ENCODE measurements at places on chromosomes 12 and 14.

DNA sequence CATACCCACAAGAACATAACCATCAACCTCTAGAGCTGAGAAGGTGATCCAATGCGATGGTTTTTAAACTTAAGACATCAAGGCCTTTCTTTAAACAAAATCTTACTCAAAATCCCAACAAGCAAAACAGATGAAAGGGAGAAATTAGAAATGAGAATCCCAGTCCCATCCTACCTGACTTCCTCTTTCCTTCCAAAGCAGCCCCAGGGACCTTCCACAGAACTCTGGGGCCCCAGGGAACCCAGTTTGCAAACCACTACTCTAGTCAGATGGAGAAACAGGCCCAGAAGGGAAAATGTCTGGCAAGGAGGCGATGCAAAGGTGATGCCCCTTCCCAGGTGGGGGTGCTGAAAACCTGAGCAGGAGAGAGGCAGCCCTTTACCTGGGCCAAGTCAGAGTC, 29.0 kb upstream of the CMKLR1 start:
- DNase-seq, result no peak

DNA sequence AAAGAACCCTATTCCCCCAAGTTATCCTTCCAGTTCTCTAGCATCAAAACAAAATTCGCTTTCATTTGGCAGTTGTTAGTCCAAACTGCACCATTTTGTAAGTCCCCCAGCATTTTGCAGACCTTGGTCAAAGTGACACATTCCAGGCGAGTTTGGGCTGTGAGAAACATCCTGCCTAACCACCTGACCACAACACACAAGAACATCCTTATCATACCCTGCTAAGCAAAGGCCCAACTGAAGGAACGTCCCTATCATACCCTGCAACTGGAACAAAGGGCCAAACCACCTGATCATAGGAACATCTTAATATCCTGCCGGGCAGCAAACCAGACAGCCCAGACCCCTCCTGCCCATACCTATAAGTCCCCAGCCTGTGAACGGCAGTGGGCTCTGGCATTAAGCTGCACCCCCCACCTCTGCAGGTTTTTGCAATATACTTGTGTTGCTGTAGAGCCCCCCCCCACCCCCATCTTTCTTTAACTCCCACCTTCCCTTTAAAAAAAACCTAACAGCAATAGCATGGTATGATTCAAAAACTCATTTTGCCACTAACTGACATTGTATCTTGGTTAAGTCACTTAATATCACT, 2.7 kb downstream of the PCNX4 start:
- no peak for DNase-seq

- DNase-seq, result no peak
Observed at GRCh38 chr14:105294142-105294597, 6.6 kb downstream of the BRF1 start.

DNA sequence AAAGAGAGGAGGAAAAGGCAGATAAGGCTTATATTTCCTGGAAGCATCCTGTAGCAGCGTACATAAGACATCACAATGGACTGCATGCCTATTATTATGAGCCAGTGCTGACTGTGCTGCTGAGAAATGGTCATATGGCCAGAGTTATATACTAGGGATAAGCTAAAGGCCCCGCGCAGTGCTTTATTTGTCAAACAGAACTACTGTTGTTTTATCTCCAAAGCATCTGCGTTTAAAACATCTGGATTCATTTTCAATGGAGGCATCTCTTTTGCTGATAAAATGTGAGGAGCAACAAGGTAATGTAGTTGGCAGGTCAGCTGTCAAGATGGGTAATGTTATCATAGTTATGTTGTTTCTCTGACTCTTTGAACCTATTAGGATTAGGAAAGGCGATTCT, 28.0 kb upstream of the LMNTD1 start:
- DNase-seq, result no peak

- no peak for DNase-seq
Observed at GRCh38 chr12:130933269-130933995, 20.3 kb upstream of the ADGRD1 start.

- no peak for DNase-seq
Observed at GRCh38 chr14:104688505-104689108, 811 bp upstream of the INF2 start.

- no peak for DNase-seq
Observed at GRCh38 chr12:5371631-5372030, 60.3 kb upstream of the NTF3 start.

GRCh38 chr12:78964521-78964920, 99.9 kb downstream of the SYT1 start:
- DNase-seq, result no peak

DNA sequence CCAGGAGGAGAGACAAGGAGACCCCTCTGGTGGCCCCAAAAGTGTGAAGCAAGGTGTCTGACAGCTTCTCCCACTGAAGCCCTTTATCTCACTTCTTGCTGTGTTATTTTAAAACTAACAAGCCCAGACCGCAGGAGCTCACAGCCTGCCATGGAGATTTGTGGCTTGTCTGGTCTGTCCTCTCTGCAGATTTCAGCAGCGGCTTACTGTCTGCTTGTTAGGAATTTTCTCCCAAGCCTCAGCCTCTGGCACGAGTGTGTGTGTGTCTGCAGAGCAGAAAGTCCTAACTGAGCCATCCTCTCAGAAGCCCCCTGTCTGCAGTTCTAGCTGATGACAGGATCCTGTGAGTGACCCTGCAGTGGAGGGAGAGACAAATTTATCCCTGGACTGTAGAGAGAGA, 87.9 kb upstream of the HSPB8 start:
- DNase-seq, result no peak

GRCh38 chr14:76462330-76462729, 86.4 kb downstream of the ESRRB start:
- no peak for DNase-seq

DNA sequence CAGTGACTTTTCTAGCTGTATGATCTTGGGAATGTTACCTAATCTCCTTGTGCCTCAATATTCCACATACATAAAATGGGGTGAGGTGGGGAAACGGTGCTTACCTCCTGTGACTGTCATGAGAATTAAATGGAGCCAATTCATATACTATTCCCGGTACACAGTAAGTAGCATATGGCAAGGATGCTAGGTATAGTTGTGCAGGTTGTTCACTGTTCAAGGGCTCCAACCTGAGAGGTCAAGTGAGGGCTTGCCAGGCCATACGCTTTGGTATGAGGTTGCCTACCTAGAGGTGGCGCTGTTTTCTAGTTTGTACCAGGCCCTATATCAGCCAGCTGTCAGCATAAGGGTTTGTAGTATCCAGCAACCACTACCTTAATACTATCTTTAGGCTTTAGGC, 3.6 kb upstream of the BATF start:
- DNase-seq, result no peak

DNA sequence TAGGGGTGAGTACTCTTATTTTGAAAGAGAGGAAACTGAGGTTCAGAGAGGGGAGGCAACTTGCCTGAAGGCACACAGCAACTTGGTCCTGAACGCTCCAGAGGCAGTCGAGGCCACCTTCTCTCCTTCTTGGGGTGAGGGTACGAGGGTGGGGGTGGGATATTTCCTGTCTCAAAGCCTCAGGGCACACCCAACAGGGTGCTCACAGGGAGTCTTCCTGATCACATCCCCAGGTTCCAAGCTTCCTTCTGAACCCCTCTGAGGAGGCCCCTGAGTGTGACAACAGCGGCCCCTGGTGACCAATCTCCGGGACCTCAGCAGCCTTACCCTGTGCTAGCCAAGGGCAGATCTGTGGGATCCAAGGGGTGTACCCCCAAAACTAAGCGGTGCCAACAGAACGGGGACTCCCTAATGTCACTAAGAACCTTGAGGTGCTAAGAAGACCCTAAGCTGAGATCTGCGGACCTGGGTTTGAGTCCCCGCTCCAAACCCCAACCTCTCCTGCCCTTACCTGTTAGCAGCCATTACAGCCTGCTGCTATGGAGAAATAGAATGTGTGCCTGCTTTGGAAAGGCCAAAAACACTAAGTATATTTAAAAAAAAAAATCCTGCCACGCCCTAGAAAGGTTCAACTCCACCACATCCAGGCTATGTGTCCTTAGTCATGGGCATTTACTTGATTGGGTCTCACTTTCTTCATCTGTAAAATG, 57.9 kb downstream of the TRPV4 start:
- peak; percentile 22 for DNase-seq

DNA sequence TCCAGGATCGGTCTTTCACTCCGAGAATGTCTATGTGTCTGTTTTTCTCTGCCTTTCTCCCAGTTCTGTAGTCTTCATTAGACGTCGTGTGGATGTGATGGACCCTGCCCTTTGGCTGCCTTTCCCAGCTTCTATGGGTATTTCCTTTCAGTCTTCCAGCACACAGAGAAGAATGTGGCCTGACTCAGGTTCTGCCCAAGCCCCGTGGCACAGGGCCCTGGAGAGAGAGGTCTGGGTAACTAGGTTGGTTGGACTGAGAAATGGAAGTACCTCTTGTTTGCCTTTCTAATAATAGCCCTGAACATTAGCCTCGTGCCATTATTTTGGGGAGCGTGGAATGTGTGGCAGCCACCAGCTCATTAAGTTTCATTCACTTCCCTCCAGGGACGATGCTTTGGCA, 3.8 kb downstream of the FOXJ2 start:
- DNase-seq, result no peak

GRCh38 chr12:131872154-131873051, 22.0 kb upstream of the ULK1 start:
- no peak for DNase-seq

GRCh38 chr12:19144287-19144686, 14.8 kb downstream of the PLEKHA5 start:
- no peak for DNase-seq

Measured in activated CD8-positive, alpha-beta memory T cell treated with anti-CD3 and anti-CD28 coated beads for 1 hour (primary cell).